ENCODE measurements at places on chromosomes 12 and 14.

- DNase-seq: no peak
Measured at GRCh38 chr12:76249501-76249900, 98.7 kb downstream of the BBS10 start.

- no peak for DNase-seq
Measured at GRCh38 chr12:57270966-57271470, 20.0 kb upstream of the STAC3 start.

- DNase-seq: no peak
Measured at GRCh38 chr12:124527861-124528561, 39.4 kb downstream of the NCOR2 start.

- DNase-seq: no peak
Measured at GRCh38 chr12:13727707-13728195, 253.7 kb downstream of the GRIN2B start.

DNA sequence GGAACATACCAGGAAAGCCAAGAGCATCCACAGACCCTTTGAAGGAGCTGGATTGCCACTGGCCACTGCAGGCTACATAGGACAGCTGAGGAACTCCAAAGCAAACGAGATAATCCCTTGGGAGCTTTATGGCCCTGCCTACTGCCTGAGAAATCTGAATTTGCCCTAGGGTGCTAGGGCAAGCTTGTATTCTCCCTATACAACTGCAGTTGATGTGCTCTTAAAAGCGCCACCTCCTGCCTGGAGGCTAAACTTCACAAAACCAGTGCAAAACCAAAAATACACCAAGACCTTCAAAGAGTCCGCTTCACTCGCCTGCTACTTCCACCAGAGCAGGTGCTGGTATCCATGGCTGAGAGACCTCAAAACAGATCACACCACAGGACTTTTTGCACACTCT is 99.6 kb upstream of the KRR1 start:
- DNase-seq: no peak

DNA sequence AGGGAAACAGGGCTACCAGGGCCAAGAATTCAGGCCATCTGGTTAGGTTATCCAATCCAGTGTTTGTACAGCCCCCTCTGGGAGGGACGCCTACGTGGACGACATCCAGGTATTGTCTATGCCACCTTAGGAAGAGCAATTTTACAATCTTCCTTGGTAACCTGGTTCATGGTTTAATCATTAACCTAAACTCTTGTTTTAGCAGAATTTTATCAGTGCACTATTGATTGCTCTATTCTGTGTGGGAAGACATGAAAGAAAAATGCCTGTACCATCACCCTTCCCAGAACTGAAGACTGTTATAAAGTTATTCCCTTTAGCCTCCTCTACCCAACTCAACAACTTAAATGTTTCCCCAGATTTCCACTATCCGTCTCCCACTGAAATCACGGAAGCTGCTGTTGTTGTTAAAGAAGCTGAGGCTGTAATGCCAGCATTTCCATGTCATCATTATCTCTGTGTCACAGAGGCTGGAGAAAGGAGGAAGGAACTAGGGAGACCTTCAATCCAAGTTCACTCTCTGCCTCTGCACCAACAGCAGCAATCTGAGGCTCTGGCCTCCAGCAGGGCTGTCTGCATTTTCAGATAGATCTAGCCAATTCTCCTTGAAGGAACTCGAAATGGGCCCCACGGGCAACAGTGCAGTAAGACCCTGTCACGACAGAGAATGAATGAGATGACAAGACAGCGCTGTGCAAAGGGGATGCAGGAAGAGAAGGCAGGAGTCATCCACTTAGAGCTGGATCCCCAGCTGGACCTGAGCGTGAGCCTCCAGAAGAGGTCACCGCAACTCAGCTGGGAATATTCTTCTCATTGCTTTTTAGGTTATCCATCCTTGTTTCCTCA is 183.4 kb upstream of the GZMB start:
- DNase-seq: no peak

DNA sequence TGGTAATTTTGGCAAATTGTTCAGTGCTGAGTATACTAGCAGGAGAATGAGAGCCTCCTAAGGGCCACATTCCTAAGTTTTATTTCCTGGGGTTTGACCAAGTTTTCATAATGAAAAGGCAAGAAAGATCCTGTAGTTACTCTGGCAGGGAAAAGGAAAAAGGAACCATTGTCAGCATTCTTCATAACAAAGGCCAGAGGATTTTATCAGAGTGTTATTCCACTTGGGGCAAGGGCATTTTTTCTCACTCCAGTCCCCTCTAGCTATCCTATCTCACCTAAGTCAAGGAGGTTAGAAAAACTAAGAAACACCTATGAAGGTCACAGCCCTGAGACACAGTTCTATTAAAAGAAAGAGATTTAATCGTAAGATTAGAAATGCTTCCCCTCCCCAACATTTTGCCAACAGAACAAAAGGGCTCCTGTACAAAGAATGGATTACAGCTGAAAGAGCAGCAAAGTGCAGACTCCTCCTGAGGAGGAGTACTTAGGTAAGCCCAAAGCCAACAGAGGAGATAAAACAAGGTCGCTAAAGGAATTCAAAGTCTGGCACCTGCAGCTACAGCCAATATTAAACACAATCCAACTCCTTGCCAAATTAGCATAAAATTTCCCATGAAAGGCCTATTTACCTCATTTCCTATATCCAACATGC is 162.4 kb downstream of the GALC start:
- no peak for DNase-seq

GRCh38 chr12:3961591-3961990 is 88.4 kb upstream of the PARP11 start:
- DNase-seq: no peak

DNA sequence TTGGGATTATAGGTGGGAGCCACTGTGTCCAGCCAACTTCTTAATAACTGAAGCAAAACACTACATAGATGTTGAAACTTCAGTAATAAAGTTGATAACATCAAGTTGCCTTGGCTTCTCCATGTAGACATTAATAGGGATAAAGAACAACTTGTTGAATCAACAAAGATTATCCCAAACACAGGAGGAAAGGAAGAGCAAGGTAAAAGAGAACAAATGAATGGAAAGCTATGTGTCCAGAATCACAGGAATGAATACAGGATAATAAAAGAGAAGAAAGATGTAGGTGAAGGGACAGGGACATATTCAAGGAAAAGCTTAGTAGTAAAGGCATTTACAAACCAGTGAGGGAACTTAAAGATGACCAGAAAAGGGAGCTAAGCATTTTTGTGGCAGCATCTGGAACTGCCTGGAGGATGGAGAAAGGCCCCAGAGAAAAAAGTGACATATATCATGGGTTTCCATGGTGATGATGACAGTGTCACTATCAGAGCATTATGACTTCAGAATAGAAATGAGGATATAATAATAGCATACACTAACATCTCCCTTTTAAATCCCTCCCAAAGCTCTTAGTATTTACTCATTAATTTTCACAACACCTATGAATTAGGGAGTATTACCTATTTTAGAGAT is 24.0 kb upstream of the MDM1 start:
- no peak for DNase-seq

- DNase-seq: no peak
Measured at GRCh38 chr12:58976146-58976545, 55.8 kb upstream of the LRIG3 start.

DNA sequence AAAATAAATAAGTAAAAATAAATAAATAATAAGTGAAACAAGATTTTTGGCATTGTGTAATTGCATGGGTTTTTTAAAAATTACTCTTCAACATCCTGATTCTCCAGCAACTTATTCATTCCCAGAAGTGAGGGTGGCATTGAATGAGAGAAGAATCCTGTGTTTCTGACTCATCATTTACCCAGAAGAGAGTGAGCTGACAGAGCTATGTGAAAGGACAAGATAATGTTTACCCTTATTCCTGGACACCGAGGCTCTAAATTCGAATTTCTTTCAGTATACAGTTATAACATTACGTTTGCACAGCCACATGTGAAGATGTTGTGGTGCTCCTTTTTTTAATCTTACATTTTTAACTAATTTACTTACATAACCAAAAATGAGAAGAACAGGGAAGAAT is 36.4 kb downstream of the BBS10 start:
- no peak for DNase-seq

- no peak for DNase-seq
Measured at GRCh38 chr14:52455291-52456088, 96.8 kb downstream of the TXNDC16 start.

DNA sequence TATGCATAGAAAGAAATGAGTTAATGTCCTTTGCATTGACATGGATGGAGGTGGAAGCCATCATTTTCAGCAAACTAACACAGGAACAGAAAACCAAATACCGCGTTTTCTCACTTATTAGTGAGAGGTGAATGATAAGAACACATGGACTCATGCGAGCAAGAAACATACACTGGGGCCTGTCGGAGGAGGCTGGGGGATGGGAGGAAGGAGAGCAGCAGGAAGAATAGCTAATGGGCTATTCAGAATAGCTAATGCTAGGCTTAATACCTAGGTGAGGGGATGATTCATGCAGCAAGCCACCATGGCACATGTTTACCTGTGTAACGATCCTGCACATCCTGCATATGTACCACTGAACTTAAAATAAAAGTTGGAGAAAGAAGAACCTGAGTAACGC is 29.1 kb upstream of the SYT1 start:
- no peak for DNase-seq

GRCh38 chr12:115341442-115341841 is 657.5 kb upstream of the TBX3 start:
- no peak for DNase-seq

DNA sequence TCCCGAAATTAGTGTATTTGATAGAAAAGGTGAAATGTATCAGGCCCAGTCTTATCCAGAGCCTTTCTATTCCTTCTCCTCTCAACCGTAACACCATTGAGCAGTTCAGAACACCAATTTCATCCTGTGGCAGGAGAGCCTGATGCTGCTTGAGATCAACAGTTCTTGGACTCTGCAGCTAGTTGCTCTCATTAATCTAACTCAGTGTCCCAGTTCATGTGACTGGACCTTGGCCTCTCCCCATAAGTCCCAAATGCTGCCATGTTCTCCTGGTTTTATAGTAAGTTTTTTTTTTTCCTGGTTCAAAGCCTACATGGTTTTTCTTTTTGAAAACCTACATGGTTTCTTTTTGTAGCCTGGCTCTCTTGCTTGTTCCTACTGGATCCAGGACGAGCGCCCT is 293.9 kb downstream of the ITPR2 start:
- no peak for DNase-seq

GRCh38 chr12:88982694-88983093 is 369.6 kb downstream of the DUSP6 start:
- DNase-seq: no peak

GRCh38 chr14:29741909-29742401 is 185.7 kb downstream of the PRKD1 start:
- no peak for DNase-seq

GRCh38 chr12:102169922-102170621 is 27.6 kb downstream of the PMCH start:
- peak; percentile 7 for DNase-seq

DNA sequence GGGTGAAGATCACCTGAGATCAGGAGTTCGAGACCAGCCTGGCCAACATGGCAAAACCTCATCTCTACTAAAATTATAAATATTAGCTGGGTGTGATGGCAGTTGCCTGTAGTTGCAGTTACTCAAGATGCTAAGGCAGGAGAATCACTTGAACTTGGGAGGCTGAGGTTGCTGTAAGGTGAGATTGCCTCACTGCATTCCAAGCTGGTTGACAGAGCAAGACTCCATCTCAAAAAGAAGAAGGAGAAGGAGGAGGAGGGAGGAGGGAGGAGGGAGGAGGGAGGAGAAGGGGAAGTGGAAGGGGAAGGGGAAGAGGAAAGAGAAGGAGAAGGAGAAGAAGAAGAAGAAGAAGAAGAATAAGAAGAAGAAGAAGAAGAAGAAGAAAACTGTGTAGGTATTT is 17.0 kb downstream of the RNASE10 start:
- DNase-seq: no peak

DNA sequence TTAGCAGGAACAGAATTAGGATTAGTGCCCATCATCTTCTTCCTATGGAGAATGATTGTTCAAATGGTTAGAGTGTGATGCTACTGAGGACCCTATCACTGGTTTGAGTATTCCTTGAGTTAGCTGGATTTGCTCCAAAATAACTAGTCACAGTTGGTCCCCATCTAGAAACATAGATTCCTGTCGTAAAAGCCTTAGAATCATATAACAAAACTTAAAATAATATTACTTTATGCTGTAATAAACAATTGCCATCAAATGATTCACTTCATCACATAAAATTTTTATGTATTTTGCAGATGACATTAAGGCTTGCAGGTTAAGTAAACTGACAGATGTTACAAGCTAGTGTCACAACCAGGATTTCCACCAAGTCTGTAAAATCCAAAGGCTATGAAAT is 209.8 kb downstream of the CCER1 start:
- DNase-seq: no peak

DNA sequence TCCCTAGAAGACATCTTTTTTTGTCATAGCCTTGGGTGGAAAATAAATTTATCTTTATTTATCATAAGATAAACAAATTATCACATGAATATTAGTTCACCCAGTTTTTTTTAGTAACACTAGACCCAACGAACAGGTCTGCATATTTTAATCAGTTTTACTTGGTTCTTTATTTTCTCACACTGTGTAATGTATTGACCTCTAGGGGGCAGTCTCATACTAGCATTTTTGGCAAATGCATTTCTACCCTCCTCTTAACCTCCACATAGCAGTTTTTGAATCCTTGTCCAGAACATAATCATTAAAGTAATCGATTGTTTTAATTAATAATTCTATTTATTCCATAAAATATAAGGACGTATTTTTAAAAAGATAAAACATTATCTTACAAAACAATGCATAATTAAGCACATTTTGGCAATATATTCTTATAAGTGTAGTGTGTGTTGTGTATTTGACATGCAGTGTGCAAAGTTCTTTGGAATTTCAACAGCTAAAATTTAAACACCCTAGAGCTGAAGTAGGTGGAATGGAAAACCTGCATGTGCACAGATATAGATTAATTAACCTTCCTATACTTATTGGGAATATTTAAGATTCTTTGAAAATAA is 31.6 kb upstream of the PTPRQ start:
- DNase-seq: peak; percentile 36

- DNase-seq: no peak
Measured at GRCh38 chr12:94198872-94199271, 50.5 kb downstream of the PLXNC1 start.

DNA sequence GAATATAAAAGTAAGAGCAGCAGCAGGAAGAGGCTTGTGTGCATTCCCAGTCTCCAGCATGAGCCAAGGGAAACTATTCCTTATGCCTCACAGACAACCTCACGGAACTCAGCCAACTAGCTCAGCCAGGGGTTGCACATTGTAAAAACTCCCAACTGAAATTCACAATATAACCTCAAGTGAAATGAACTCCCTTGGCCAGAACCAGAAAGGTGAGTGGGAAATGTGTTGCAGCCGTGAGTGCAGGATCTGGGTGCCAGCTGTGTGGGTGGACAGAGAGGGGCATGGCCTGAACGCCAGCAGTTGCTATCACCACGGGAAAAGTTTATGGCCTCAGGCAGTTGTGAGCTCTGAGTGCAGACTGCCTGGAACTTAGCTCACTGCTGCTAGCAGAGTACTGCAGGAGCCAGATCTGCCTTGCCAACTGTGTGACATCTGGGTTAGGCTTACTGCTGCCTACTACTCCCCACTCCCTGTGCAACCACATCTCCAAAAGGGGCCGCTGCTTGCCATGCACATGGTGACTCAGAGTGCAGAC is 2.3 kb upstream of the CLEC1A start:
- DNase-seq: no peak

GRCh38 chr12:130742716-130743115 is 26.6 kb upstream of the RIMBP2 start:
- DNase-seq: no peak

GRCh38 chr12:98453070-98453469 is 62.3 kb upstream of the TMPO start:
- no peak for DNase-seq

GRCh38 chr12:113115455-113116126 is 20.0 kb downstream of the RASAL1 start:
- no peak for DNase-seq

Data from HuH-7.5 (cell line).